T47D (cell line): ENCODE measurements at places on chromosomes 2 and 18.

DNA sequence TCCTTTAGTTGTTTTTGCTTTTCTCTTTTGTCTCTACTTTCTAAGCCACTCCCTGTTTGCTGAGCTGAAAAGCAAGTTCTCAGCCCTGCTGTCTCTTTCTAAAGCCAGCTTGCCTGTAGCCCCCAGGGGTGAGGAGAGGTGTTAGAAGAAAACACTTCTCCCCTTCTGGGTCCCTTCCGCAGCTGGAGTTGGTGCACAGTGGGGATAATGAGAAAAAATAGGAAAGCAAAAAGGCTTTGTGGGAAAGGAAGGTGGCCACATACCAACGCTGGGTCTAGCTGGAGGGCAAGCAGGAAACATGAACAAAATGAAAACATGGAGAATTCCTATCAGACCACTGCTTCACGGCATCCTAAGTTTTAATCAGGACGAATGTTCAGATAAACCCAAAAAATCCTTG lies 15.5 kb upstream of the SLC20A1 start:
- DNase-seq = no peak

- peak; percentile 70 for DNase-seq
These were observed 6.6 kb downstream of the GKN2 start for GRCh38 chr2:68946117-68946516.

DNA sequence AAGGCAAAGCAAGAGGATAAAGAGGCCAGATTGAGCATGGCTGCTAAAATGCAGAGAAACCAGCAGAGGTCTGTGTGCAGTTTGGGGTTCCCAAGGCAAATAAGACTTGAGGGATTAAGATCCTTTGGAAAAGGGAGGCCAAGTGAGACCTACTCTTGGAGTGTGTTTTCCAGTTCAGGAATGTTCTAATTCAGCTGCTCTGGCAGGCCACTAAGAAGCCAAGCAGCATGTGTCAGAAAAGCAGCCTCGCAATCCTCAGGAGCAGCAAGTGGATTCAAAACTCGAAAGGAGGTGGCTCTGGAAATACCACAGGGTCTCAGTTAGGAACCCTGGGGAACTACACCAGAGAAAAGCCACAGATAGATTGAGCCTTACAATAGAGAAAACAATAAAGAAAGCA lies 569.2 kb downstream of the METTL4 start:
- no peak for DNase-seq

DNA sequence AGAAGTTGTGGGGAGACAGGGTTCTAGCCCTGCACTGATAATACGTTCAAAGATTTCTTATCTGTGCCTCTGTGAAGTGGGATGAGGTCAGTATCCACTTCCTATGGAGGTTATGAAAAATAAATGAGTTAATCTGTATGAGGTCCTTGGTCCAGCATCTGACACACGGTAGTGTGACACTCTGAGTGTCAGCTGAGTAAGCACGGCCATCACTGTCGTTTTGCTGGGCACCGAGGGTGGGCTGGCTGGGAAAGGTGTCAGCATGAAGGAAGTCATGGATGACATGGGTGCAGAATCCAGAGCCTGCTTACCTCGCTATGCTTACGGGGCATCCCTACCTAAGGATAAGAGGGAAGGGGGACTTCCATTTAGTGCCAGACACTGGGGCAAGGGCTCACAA lies 150.3 kb downstream of the INHBB start:
- DNase-seq = no peak

GRCh38 chr2:121837591-121837990 lies 82.1 kb downstream of the TSN start:
- DNase-seq = no peak

DNA sequence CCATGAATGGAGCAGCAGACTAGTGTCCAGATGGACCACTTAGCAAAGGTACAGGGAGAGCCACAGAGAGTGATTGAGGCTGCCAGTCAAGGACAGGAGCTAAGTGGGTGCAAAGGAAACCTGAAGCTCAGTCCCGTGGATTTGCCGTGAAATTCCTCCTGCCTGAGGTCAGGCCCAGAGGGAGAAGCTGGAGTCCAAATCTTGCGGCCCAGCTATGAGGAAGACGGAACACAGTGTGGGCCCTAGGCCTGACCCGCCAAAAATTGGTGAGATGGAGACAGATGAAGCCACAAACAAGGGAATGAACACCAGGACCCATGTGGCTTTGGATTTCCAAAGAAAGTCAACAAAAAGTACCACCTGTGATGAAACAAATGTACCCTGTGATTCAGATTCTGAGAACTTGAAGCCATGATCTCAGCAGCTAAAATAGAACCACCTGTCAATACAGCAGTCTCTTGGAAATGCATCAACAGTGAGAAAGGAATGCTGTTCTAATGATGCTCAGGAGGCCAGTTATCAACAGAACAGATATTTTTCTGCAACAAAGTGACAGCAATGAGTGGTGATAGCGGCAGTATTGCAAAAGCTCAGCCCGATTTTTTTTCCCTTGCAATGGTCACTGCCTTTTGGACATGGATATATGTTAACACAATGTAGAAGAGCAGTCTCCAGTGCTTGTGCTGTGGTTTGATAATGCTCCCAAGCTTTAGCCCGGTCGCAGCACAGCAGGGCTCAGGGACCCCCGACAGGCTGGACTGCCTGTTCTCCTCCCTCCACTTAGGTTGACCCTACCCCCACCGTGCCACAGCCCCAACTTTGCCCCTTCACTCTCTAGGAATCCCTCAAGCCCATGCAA lies 10.7 kb downstream of the COL6A3 start:
- no peak for DNase-seq

DNA sequence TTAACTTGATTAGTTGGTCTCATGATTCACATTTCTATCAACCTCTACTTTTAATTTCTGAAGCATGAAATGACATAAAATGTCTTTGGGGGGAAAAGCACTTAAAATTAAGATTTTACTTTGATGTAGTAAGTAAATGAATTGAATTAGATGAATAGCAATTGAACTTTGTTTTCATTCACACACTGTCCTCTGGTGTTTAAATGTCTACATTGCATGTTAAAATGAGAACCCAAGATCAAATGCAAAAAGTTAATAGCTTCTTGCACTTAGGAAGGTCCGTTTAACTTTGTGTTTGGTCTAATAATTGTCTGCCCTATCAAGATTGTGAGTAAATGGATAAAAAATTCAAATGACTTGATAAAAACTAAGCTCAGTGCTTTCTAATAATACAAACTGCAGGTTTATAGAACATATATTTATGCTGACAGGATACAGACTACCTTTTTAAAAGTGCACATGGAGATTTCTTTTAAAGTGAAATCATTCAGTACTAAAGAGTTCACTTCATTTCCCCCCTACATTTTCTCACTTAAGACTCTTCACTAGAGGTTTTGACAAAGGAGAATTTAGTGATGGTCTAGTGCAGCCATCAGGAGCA lies 156.2 kb upstream of the NABP1 start:
- peak; percentile 44 for DNase-seq

DNA sequence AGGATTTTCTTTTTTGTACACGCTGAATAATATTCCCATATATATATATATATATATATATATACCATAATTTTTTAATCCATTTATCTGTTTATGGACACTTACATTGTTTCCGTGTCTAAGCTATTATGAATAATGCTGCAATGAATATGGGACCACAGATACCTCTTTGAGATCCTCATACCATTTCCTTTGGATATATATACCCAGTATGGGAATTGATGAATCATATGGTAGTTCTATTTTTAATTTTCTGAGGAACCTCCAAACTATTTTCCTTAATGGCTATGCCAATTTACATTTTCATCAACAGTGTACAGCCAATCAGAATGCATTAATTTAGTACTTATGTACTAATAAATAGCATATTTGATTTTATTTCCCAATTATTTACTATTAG lies 53.1 kb downstream of the MERTK start:
- DNase-seq = no peak

DNA sequence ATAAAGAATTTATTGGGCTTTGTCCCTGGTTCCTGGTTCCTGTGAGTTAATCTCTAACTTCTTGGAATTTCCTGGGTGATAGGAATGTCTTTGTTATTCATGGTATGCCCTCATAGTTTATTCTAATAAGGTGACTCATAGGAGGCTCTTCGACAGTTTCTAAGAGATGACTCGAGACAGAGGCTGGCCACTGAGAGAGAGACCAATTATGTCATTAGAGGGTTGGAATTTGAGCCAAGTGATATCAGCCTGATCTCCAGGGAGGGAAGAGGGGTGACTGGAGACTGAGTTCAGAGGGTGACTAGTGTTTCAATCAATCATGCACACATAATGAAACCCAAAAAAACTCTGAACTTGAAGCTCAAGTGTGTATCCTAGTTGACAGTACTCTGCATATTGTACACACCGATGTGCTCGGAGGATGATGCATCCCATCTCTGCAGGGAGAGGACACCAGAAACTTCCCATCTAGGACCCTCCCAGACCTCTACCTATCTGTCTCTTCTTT lies 185.7 kb downstream of the MTCL1 start:
- DNase-seq = no peak

DNA sequence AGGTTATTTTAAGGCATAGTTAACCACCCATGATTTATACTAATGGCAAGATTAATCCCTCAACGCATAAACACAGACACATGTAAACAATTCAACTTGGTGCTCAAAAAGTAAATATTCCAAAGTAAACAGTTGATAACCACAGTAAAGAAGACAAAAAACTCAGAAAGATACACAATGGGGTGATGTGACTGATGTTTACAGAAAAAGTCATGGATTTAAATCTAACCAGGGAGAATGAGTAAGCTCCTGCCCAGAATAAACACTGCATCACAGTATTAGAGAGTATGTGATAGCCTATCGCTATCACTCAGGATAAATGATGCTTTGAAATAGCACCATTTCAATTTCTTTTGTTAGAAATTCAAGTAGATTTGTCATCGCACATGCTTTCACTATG lies 49.3 kb downstream of the HIBCH start:
- no peak for DNase-seq

DNA sequence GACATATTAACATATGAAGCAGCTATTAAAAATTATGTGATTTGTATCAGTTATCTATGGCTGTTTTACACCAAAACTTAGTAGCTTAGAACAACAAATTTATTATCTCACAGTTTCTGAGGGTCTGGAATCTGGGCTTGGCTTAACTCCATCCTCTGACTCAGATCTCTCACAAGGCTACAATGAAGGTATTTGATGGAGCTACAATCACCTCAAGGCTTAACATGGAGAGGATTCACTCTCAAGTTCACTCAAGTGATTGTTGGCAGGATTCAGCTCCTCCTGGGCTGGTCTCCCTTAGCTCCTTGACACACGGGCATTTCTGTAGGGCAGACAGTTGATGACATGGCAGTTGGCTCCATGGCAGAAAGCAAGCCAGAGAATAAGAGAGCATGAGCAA lies 133.0 kb upstream of the SLC14A2 start:
- DNase-seq = no peak

DNA sequence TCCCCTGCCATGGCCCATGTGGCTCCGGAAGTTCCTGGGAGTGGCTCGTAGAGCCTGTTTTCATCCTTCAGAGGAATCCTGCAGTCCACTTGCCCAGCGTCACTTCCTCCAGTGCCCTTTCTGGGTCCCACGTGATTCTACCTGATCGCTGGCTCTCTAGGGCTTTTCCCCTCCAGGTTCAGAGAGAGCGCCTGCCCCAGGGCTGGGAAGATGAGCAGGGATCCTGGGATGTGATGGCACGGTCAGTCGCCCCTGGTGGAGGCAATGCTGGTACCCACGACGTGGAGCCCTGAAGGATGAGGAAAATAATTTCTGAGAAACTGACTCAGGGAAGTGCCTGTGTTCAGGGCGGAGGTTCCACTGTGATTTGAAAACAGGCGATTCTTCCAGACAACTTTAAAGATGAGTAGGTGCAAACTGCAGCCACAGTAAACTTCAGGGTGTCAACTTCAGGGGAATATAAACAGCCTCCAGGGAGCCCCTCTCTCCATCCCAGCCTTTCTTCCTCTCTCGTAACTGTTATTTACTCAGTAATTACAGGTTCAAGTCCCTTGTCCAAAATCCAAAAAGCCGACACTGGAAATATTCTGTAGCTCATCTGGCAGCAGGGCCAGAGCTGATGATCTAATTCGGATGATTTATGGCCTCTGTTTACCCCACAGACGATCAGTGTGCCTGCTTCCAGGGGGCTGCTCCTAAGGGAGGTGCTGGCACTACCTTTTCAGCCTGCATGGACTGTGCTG lies 105.9 kb downstream of the AGAP1 start:
- DNase-seq = no peak

DNA sequence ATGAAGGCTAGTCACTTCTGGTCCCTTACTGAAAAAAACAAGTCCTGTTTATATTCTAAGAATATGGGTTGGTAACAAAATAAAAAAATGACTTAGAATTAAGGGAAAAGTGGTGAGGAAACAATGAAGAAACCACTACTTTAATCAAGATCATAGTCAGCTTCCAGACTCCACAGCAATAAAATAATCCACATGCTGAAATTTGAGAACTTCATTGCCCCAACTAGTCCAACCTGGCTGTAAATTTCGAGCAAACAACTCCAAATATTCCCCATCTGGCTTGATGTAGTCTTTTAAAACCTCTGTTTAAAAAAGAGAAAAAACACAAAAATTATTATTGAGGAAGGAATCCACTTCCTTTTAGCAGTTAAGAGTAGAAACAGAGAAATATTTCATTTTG lies 32.5 kb downstream of the METTL4 start:
- no peak for DNase-seq

DNA sequence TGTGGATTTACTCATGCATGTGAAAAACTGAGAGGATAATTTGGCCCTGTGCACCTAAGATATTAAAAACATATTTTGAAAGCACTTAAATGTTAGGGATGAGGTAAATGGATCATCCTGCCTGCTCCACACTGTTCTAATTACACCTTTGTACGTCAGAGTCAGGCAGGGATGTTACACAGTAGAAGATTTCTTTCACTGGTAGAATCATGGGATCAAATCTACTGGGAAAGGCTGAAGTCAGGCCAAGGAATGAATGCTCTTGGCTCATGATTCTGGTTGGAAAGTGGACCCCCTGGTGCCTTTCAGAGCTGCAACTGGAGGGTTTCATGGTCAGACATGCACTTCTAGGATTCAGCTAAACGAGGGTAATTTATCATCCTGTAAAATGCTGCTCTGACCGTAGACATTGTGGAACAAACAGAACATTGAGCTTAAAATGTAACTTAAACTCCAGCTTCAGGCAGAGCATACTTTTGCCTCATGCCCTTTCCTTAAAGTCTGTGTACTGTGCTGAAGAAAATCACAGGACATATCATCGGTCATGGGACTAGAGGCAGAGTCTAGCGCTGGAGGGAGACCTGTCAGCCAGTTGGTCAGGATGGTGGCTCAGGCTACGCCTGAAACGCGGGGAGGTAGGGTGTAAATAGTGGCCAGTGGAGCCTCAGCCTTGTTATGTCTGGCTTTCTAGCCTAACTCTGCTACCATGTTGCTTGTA lies 4.9 kb downstream of the KCNE4 start:
- DNase-seq = no peak
